ENCODE measurements at places on chromosomes 1 and 21.

GRCh38 chr21:42887326-42887725 is 5.8 kb upstream of the NDUFV3 start:
- no peak for DNase-seq

GRCh38 chr21:37582590-37582989 is 216.0 kb downstream of the DYRK1A start:
- no peak for DNase-seq

GRCh38 chr1:152626744-152627143 is 3.8 kb upstream of the LCE3A start:
- DNase-seq: no peak

GRCh38 chr1:87869567-87869966 is 540.9 kb downstream of the LMO4 start:
- DNase-seq: no peak

GRCh38 chr1:165849353-165850133 is 22.1 kb downstream of the UCK2 start:
- DNase-seq: no peak

GRCh38 chr1:36351227-36351977 is 28.0 kb upstream of the EVA1B start:
- DNase-seq: no peak

DNA sequence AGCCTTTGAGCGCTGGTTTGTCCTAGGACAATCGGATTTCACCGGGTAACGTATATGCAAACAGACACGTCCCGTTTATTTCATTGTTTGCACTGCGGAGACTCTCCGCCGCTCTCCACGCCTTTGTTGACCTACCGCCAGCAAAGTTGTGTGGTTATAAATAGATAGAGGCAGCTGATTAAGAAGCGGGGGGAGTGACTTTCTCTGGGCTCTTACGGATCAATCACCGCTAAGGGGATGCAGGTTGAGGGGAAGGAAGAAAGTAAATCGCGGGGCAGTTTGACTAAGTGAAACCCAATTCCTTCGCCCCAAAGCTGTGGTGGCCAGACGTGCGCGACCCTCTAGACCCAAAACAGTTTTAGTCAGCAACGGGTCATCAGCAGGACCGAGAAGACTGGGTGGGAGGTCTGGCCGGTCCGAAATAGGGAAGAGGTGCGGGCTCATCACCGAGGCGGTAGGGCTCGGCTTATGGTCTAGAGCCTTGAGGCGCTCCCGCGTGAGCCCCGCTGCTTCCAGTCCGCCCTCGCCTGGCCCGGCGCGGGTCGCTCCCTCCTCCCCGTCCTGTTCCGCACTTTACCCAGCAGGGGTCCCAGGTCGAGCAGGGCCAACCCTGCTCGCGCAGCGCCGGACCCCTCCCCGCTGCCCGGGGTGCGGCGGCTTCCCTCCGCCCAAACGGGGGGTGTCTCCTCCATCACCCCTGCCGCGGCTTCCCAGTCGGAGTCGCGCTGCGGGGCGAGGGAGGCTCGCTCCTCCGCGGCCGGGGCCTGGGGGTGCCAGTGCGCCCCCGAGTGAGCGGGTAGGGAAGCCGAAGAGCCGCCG is 120.8 kb upstream of the RRP15 start:
- DNase-seq: no peak

DNA sequence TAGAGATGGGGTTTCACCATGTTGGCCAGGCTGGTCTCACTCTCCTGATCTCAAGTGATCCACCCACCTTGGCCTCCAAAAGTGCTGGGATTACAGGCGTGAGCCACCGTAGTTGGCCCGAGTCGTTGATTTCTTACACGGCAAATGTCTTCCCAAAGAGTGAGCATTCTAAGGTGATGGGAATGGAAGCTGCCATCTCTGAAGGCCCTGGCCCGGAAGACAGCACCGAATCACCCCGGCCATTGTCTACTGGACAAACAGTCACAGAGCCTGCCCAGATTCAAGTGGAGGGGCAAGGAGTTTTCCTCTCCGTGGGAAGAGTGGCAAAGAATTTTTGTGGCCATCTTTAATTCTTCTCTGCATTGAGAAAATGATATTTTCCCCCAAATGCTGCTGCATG is 92.1 kb upstream of the AJAP1 start:
- DNase-seq: no peak

DNA sequence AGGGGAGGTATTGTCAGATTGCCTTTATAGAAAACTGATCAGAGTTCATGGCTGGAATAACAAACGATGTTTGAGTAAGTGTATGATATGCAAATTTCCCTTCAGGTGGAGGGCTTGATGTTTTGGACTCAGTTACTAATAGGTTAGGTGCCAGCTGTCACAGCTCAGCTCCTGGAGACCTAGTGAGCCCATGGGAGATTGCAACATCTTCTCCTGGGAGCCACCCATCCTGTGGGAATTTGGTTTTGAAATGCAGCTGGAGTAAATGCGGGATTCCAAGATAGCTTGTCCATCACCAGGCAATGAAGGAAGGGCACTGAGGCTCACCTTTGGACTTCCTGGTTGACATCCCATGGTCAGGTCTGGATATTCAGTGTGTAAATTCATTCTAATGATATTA is 211.4 kb upstream of the NRIP1 start:
- DNase-seq: no peak

GRCh38 chr1:18409609-18410237 is 71.0 kb upstream of the KLHDC7A start:
- DNase-seq: no peak

GRCh38 chr1:110039641-110040040 is 5.2 kb downstream of the STRIP1 start:
- no peak for DNase-seq

DNA sequence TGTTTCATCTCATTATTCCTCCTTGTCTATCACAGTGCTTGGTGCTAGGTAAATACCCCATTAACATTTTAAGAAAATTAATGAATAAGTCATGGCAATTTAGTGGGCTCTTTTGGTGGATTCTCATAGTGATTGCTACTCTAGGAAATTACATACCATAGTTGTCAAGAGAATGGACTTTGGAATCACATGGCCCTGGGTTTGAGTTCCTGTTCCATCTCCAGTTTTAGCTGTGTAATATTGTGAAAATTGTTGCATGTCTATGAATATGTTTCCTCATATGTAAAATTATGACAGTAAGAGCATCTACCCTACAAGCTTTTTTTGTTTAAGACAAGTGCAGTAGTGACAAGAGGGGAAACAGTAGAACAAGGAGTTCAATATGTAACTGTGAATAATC is 20.7 kb downstream of the WDTC1 start:
- DNase-seq: no peak

DNA sequence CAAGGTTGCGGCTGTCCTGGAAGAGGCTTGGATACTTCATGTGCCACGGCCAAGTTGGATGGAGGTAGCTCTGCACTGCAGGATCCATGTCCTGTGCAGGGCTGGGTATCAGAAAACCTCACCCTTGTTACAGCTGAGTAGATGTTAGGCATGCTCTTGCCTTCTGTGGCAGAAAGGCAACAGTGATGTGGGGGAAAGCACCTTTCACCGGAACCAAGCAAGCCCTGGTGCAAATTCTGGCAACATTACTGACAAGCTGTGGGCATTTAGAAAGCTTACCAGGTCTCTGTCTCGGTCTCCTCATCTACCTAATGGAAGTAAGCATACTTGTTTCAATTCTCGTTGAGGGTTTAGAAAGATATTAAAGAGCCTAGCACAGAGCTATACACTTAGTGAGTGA is 14.5 kb upstream of the CDCA8 start:
- DNase-seq: no peak

DNA sequence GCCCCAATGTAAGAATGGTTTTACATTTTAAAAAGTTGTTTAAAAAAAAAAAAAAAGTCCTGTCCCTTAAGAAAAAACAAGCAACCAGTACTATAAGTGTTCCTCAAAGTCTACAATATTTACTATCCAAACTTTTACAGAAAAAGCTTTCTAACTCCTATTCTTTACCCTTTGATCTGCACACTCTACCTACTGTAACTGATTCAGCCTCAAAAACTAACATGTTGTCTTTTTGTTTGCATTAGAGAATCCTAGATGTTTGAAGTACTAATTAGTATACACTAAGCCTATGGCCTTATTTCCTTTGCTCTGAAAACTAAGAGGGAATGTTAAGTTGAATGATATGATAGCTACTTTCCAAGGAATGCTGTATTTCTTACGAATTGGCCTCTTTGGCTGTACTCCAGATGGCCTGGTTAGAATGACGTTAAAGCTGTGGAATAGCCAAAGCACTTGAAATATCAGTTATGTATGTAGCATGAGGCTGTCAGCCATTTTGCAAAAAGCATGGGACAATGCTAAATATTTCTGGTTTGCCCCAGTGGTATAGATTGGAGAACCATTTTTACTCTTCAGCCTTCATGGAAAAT is 234.8 kb downstream of the GPR52 start:
- DNase-seq: no peak

GRCh38 chr1:109822749-109823542 is 59.2 kb upstream of the EPS8L3 start:
- no peak for DNase-seq

DNA sequence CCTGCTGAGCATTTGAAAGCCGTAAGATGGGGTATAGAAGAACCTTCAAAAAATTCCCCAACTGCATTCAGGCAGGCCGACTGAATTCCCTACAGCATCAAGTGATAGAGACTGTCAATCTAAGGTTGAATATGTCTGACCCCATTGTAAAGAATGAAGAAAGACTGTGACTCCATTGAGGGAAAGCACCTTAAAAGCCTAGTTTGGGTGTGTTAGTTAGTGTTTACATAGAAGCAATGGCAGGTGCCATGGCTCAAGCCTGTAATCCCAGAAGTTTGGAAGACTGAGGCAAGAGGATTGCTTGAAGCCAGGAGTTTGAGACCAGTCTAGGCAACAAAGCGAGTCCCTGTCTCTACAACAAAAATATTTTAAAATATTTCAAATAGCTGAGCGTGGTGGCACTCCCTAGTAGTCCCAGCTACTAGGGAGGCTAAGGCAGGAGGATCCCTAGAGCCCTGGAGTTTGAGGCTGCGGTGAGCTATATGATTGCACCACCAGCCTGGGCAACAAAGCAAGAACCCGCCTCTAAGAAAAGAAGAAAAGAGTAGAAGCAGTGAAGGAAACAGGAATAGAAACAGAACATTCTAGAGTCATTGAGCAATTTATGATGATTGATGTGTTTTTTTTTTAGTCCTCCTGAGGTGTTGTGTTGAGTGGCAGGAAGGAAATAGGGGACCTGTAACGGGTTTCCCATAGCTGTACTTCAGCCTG is 15.4 kb downstream of the POLR3GL start:
- DNase-seq: no peak

- DNase-seq: no peak
Observed at GRCh38 chr1:185973645-185974044, 239.5 kb downstream of the HMCN1 start.

DNA sequence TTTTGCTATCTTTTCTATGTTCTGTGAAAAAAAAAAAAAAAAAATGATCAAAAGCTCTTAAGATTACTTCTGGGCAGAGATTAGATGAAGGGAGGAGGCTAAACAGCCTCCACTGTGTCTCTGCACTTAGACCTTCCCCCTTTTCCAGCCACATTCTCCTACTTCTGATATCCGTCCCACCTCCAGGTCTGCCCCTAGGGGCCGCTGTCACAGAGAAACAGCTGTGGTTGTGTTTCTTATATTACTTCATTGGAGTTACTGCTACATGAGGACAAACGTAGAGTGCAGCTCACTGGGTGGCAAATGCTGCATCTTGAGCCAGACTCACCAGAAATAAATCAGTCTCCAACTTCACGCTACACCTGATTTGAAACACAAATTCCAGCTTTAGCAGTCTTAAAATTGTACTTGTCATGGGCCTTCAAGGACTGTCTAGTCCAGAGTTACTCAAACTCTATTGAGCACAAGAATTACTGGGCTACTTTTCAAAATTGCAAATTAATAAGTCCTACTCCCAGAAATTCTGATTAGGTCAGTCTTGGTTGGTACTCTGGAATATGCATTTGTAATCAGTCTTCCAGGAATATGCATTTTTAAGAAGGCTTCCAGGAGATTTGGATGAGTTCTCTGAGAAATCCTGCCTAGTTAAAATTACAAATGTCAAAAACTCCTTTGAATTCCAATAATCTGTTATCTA is 125.2 kb upstream of the PTBP2 start:
- DNase-seq: no peak

DNA sequence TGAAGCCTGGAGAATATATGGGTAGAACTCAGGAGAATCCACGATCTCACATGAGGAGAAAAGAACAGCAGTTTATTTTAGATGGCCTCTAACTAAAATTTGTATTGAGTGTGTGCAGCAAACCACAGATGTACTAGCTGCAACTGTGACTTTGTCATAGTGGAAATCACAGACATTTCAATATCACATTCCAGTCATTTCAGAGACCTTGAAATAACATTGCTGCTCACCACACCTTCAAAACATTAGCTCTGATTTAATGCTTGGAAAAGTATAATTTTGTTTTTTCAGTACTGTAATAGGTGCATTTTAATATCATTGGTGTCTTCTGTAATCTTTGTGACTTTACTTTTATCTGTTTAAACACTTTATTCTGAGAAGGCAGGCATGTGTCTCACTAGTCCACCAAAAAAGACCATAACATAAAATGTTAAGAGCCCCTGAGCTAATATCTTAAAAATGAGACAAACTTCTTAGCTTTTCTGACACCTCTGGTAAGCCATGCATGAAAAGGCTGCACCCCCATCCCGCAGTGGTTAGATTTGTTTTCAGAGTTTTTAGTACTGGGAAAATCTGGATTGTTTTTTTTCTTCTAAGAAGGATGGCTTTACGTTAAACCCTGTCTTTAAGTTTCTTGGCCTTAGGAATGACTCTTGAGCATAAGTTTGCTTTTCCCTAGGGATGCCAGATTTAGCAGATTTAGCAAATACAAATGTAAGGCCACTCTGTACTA is 30.1 kb downstream of the KCNJ15 start:
- DNase-seq: no peak

- no peak for DNase-seq
Observed at GRCh38 chr1:27816921-27817630, 13.5 kb upstream of the PPP1R8 start.

DNA sequence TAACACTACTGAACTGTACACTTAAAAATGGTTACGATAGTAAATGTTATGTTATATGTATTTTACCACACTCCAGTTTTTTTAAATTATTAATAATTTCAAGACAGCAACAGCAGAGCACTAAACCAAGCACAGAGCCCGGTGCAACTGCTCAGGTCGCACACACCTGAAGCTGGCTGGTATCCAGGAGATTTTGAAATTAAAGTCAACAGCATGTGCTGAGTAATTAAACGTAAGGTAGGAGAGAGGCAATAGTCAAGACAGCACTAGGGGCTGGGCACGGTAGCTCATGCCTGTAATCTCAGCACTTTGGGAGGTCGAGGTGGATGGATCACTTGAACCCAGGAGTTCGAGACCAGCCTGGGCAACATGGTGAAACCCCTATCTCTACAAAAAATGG is 35.1 kb upstream of the SLC30A10 start:
- DNase-seq: no peak

GRCh38 chr21:36134803-36135390 is at the start of gene CBR3:
TSS of gene CBR3 (plus strand) at chr21:36135079. CDS start at chr21:36135193, 114 bp downstream.
- DNase-seq: no peak

GRCh38 chr21:16838331-16838730 is 674.5 kb upstream of the CXADR start:
- DNase-seq: no peak

- DNase-seq: no peak
Observed at GRCh38 chr1:54125386-54126070, 27.3 kb downstream of the CDCP2 start.

Data from NCI-H1048 (cell line).